Gastrocnemius medialis (tissue), 4 donors: ENCODE measurements at places on chromosomes 12 and 14. TPM values are rescaled to one million over a fixed set of nuclear protein-coding genes. Genes with fewer than 3 reads are reported as not detected.

Gene IL26
- not detected for total RNA-seq

Gene VPS37B
- 7.7 TPM for total RNA-seq

Gene CCDC184
- total RNA-seq, result 1.2 TPM

Gene PPTC7
- total RNA-seq, result 27.6 TPM

Gene SYCP3
- total RNA-seq, result 0.66 TPM

GRCh38 chr12:16603260-16603915, 2.6 kb downstream of the LMO3 start:
- no peak for DNase-seq

DNA sequence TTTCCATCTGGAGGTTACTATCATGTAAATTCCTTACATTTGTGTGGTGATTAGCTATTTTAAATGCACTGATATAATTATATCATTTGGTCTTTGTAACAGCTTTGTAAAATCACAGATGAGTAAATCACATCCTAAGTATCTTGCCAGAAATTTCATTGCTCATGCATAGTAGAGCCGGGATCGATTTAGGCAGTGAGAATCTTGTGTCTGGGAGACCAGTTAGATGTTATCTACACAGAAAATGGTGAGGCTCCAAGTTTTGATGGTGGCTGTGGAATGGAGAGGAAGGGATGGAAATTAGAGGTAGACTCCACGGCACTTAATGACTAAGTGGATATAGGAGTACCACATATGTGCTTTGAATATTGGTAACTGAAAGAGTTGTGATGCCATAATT, 156.3 kb downstream of the MSRB3 start:
- DNase-seq, result no peak

DNA sequence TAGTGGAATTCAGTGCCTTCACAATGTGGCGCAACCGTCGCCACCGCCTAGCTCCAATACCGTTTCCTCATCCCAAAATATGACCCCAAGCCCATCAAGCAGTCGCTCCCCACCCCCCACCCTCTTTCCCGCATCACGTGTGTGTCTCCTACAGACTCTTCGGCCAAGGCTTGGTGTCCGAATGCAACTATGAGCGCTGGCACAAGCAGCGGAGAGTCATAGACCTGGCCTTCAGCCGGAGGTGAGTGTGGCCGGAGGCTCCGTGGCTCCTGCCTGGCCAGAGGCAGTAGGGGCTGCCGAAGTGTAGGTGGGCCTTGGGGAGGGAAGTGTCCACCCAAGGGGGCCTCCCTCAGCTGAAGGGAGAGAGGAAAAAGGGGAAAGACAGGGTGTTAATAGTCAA, 15.8 kb downstream of the CYP46A1 start:
- DNase-seq, result no peak

DNA sequence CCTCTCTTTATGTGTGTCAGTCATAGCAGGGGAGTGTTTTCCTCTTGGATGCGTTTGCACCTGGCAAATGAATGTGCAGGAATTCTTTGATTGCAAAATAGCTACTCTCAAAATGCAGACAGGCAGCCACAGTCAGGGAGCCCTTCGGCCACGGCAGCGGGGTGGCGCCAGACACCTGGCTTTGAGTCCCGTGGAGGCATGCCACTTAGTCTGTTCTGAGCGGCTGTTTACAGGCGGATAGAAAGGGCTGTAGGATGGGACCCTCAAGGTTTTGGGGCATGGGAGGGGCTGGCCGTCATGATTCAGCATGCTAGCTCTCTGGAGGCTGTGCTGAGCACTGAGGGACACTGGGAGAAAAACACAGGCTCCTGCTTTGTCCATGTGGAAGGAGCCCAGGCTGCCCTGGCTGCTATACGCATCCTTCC, 117.1 kb downstream of the SLC25A47 start:
- peak; percentile 77 for DNase-seq

DNA sequence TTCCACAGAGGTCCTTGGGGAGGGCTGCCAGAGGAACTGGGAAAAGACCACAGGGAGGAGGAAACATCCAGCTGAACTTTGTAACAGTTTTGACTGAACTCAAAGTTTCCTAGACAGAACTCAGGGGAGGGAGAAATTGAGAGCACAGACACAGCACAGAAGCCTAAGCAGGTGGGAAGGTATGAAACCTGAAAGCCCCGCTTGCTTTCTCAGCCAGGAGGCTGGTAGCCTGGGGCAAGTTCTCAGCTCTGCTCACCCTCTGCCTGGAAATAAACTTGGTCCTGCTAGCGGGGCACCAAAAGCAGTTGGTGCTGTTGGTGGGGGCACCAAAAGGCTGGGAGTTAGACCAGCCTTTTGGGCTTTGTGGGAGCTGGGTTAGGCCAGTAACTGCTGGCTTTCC, 25.9 kb upstream of the OR4E1 start:
- DNase-seq, result no peak

GRCh38 chr14:34218881-34219280, 243.2 kb downstream of the SPTSSA start:
- no peak for DNase-seq

- no peak for DNase-seq
Measured at GRCh38 chr14:99654235-99654985, 9.5 kb downstream of the HHIPL1 start.

DNA sequence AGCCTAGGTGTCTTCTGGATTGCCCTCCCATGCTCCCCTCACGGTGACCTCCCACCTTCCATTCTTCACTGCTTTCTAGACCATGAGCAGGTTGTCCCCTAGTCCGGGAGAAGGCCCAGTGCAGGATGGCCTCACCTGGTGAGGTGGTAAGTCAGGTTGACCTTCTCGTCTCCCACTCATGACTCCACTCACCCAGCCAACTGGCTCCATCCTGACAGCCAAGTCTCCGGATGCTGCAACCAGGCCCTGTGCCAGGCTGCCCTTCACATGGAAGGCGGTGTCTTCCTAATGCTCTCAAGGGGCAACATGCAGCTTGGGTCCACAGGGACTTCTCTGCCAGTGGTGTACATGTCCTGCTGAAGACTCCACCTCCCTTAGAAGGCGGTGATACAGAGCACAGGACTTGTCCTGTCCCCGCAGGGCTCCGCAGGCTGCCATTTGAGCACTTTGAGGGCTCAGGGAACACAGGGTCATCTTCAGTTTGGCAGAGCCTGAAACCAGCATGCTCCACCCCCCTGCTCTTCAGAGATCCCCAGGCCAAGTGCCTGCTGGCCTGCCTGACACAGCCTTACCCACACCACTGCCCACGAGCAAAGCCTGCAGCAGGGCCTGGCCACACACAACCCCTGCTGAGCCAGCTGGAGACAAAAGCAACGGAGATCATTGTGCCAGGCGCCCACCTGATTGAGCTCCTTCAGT, 25.4 kb downstream of the BATF start:
- DNase-seq, result peak; percentile 81
